ENCODE measurements at places on chromosomes 6 and 20.

DNA sequence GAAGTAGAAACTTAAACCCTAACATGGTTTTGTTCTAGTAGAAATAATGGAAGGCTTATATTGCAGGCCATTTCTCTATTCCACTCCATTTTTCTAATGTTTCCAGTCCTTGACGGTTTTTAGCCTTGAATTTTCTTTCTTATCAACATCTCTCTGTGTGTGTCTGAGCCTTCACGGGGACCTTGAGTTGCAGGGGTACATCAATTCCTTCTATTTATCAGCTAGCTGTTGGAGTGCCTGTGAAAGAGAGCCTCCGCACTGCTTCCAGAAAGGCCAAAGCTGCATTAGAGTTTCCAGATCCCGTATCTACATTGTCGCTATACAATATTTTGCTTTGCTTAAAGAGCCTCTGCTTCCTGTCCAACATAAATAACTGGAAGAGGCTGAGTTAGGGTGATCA lies 5.4 kb upstream of the HSF2 start:
- DNase-seq: no peak

DNA sequence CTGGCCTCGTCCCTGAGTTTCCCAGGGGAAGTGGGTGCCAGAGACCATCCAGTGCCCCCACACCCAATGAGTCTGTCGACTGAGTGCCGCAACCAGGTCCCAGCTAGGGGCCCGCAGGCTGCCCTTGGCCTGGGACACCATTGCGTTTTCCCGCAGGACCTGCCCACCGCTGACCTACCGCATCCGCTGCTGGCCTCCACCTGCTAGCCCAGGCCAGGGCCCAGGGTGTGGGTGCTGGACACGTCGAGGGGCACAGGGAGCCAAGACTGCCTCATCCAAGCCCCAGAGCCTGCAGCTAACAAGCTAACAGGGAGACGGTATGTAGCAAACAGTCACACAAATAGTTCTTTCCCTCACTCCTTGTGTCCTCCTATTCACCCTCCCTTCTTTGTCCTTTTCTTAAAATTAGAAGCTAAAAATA lies 97.7 kb downstream of the TMEM242 start:
- no peak for DNase-seq

DNA sequence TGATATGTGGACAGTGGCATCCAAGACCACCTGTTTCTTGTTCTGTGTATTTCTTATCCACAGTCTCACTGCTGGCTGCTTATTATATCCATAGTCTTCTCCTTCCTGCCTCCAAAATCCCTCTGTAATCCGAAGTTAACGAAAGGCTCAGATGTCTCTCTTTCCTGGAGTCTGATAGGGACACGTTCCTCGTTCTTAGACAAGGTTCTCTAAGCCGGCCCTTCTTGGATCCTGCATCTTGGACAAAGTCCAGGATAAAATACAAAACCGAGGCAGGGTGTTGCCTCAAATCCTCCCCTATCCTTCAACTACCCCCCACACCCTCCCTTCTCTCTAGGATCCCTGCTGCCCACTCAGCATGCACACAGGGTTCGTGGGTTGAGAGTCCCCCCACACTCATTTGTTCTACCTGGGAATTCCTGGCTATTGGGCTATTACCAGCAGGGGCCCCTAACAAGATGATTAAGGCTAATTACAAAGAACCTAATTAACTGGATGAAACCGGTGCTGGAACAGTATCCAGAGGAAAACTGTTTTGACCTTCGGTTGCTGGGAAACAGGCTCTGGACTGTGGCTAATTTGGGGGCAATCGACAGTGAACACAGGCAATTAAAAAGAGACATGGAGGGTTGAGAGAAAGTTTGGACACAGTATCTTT lies 32.7 kb upstream of the MRPS10 start:
- no peak for DNase-seq

DNA sequence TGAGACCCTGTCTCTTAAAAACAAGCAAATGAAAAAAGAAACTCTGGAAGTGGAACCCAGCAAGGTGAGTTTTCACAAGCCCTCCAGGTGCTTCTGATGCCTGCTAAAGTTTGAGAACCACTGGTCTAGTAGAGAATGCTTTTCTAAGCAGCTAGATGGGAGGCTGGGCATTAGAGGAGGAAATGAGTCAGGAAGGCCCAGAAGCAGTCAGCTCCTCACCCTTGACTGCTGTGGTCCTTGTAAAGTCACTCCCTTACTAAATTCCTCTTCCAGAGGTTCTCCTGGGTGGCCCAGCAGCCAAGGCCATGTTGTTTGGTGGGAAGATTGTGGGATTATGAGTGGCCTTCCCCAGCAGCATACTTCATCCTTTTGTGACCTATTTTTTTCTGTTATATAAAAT lies 52.0 kb upstream of the FYN start:
- no peak for DNase-seq

DNA sequence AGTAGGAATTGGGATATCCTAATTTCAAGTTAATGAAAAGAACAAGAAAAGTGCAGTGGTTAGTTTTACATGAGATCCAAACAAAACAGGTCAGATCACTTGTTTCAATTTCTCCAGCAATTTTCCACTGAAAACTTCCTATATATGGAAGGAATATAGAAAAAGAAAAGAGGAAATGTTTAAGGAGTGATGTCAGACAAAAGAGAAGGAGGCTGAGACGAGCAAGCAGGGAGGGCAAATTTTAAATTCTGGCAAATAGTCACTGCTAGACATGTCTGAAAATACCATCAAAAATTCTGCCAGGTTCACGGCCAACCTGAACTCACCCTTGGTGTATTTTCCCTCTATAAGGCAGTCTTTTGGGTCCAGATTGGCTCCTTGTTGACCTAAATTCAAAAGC lies 9.5 kb upstream of the NUP153 start:
- no peak for DNase-seq
